ENCODE measurements at places on chromosomes 2 and 18.

DNA sequence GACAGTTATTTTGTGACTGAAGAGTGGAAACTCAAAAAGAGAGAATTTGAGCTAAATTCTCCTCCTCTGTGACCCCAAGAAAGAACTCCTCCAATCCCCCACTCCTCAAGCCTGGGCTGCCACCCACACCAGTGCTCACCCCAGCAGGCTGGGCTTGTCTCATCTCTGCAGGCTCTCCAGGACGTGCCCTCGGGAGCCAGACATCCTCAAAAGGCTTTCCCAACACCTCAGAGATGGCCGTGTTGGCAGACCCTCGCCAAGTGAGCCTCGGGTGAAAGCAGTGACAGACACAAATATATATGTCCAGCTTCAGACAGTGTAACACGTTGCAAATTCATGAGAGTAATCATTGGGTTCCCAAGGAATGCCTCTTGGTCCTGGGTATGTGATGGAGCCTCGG lies 377.7 kb upstream of the SALL3 start:
- DNase-seq = no peak

- DNase-seq = peak; percentile 8
Measured at GRCh38 chr18:64747803-64748202, 598.9 kb upstream of the LINC00305 start.

- no peak for DNase-seq
Measured at GRCh38 chr2:84989927-84990326, 19.0 kb downstream of the KCMF1 start.

- peak; percentile 35 for DNase-seq
Measured at GRCh38 chr2:60353406-60353800, 200.1 kb downstream of the BCL11A start.

GRCh38 chr2:144348846-144349245 lies 171.1 kb downstream of the ZEB2 start:
- DNase-seq = no peak

GRCh38 chr18:47150029-47150823 lies at the start of gene HDHD2:
Gene HDHD2 (minus strand): TSS chr18:47150500. CDS start chr18:47136439, 14,061 bp downstream.
- peak; percentile 91 for DNase-seq

Data from iPS-NIHi11 (cell line).